ENCODE measurements at places on chromosomes 16 and 17. TPM values are rescaled to one million over a fixed set of nuclear protein-coding genes. Genes with fewer than 3 reads are reported as not detected.

CCL7 gene
- total RNA-seq: not detected

TUBG1 gene
- 20.4 TPM for total RNA-seq

TOB1 gene
- 24.3 TPM for total RNA-seq

SSTR5 gene
- not detected for total RNA-seq

VAT1L gene
- total RNA-seq: not detected

BAHCC1 gene
- total RNA-seq: 10.2 TPM

CCL16 gene
- total RNA-seq: 3.6 TPM

NR1D1 gene
- total RNA-seq: 6.8 TPM

IGF2BP1 gene
- total RNA-seq: not detected

RDM1 gene
- not detected for total RNA-seq

C16orf92 gene
- total RNA-seq: not detected

MARCHF10 gene
- total RNA-seq: not detected

TPSD1 gene
- not detected for total RNA-seq

ETV4 gene
- total RNA-seq: 0.60 TPM

GRCh38 chr17:38881600-38882191 is 11.8 kb downstream of the LASP1 start:
- no peak for DNase-seq

GRCh38 chr17:9427465-9428315 is 147.9 kb downstream of the STX8 start:
- DNase-seq: no peak

DNA sequence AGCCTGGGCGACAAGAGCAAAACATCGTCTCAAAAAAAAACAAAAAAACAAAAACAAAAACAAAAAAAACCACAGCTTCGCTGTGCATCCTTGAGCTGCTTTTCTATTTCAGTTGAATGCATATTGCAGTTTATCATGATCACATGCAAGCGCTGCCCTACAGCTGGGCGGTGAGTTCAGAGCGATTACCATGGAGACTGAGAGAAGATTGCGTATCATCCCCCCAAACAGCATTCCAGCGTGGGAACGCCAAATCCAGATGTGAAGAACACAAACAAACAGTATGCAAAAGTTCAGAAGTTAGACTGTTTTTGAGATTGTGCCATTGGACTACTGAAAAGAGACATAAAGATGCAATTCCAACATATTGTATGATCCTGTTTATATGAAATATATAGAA is 15.1 kb upstream of the SLC52A1 start:
- no peak for DNase-seq

DNA sequence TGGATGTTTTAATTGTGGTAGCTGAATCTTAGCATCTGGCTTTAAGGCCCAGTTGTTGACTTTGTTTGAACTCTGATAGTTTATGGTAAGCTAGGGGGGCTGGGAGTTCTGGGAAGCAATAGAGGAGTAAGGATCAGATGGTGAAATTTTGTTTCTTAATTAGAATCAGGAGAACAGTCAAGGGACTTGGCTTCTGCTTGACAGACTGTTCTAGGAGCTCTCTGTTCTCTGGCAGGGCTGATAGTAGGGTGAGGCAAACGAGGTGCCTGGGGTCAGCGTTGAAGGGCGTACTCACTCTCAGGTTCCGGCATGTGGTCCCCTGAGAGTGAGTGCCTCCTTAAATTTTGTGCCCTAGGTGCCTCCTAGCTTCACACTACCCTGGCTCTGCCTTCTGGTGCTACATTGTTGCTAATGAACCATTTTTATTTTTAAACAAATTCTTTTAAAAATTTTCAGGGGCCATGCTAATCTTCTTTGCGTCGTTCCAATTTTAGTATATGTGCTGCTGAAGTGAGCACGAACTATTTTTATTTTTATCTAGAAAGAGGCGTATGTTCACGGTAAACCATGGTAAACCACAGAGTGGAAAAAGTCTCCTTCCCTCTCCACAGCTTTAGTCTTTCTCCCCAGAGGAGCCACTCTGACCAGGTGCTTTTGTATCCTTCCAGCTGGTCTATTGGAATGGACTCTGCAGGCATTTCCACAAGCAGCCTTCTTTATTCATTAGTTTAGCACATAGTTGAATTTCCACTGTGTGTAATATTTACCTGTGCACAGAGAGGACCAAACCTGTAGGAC is 19.7 kb downstream of the SLC7A6 start:
- DNase-seq: no peak

DNA sequence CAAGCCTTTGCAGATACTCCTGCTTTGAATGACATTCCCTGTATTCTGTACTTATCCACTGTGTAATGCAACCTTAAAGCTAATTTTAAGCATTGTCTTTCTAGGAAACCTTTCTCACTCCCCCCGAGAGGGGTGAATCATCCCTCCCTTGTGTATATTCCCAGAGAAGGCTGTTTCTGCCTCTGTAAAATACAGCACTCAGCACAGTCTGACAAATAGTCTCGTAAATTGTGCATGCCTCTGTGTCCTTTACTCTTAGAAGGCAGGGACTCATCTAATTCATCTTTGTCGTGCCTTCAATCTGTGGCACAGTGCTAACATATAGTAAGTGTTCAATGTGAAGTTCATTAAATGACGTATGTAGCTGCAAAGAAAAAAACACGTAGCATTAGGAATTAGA is 200.7 kb downstream of the CA10 start:
- no peak for DNase-seq

GRCh38 chr16:87560428-87561199 is 41.7 kb upstream of the JPH3 start:
- no peak for DNase-seq

GRCh38 chr16:54291656-54292487 is 5.3 kb upstream of the IRX3 start:
- DNase-seq: peak; percentile 54

DNA sequence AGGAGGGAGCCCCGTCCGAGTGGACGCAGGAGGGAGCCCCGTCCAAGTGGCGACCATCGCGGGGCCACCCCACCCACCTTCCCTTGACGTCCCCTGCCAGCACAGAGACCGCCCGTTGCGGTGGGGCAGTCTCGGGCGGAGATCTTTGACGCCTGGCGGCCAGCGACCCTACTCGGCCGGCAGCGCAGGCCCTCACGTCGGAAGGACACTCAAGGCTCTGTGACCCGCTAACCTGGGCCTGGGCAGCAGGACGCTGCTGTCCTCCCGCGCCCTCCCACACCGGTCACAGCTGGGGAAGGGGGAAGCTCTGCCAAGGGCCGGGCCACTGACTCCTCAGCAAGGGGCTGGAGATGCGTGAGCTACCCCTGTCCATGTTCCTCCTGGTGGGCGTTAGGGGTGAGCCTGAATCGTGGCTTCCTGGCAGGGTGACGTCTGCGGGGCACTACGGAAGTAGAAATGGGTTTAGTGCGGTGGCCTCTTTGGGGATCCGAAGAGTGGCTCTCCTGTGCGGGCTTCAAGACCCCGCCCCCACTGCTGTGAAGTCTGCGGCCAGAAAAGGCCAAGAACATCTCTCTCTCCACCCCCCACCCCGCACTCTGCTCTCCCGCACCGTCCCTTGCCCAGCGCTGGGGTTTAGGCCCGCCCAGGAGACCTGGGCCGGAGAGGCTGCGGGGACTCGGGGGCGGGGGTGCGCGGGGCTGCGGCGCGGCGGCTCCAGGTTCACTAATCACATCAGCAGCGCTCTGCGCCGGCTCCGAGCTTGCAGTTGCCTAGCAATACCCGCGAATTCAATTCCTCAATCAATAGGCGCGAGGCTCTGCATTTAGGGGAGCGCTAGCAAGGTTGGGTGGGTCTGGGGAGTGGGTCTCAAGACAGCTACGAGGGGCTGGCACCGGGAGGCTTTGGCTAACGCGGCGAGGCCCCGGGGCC is 5.8 kb downstream of the CBX8 start:
- no peak for DNase-seq

DNA sequence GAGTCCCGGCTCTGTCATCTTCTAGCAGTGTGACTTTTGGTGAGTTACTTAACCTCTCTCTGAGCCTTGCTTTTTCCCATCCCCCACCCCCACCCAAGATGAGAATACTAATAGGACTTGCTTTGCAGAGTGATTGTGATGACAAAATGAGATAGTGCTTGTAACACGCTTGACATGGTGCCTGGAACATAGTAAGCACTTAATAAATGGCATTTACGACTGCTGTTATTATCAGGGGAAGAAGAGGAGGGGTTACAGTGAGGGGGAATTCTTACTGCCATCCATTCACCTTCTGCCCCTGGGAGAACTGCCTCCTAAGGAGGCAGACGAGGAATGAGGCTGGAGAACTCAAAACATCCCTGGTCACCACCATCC is 7.8 kb downstream of the DLX4 start:
- DNase-seq: no peak

DNA sequence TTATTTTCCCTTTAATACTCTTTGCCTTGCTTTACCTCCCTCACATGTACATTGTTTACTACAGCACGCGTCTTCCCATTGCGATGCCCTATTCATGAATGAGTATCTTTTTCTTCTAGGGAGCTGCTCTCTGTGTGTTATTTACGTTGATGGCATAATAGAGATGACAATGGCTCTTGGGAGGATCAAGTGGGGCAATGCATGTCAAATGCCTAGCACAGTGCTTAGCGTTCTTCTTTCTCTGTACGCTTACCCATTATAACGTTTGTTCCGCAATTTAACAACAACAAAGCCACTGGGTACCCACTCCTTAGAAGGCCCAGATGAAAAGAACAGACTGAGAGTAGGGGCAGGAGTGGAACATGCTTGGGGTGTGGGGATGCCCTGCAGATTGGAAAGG is 271.6 kb upstream of the TNRC6C start:
- no peak for DNase-seq

DNA sequence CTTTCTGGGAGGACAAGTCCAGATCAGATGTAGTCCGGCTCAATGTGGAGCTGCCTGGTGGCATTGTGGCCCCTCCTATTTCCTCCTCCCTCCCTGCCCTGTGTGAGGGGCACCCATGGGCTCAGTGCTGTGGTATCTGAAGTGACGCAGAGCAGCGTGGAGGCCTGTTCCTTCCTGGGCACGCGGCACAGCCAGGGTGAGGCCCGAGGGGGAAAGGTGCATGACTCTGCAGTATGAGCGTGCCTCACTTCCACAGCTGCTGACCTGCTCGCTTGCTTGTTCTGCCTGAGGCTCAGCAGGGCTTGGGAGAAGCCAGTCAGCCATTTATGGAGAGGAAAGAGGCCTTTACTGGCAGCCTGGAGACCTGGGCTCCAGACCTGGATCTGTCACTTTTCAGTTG is 11.7 kb downstream of the TMEM238L start:
- DNase-seq: no peak

GRCh38 chr17:20307326-20307910 is 159.9 kb downstream of the LGALS9B start:
- DNase-seq: no peak

- no peak for DNase-seq
Measured at GRCh38 chr17:78875363-78876093, 27.5 kb downstream of the CEP295NL start.

DNA sequence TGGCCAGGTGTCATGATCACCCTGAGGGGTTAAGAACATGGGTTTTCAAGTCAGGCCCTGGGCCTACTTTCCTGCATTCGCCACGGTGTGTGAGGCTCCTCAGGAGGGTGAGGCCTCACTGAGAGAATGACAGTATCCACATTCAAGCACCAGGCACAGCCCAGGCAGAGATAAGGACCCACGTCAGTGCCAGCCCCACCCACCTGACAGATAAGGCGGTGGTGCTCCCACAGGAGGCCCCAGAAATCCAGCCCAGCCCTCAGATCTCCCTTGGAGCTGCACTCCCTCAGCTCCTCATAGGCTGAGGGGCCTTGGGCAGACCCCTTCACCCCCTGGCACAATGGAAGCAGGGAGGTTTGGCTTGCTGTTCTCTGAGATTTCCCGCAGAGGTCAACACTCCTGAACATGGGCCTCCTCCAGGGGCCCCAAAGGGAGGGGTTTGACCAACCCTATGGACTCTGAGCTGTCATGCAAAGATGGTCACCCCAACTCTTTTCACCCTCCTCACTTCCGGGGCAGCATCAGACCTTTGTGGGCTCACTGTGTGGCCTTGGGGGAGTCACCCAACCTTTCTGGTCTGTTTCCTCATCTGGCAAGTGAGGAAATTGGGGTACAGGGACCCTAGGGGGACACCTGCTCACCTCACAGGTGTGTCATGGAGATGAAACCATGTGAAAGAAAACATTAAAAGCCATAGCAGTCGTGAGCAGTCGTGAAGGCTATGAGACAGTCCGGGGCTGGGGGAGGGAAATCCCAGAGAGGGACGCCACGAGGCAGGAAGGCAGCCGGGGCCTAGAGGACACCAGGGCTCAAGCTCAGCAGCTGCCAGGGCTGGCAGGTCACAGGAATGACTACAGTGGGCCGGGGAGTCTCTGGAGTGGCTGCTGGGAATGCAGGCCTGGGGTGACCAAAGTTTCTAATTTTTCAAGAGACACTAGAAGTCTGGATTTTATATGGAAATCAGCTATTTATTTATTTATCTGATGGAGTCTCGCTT is 15.4 kb downstream of the PLLP start:
- DNase-seq: no peak

DNA sequence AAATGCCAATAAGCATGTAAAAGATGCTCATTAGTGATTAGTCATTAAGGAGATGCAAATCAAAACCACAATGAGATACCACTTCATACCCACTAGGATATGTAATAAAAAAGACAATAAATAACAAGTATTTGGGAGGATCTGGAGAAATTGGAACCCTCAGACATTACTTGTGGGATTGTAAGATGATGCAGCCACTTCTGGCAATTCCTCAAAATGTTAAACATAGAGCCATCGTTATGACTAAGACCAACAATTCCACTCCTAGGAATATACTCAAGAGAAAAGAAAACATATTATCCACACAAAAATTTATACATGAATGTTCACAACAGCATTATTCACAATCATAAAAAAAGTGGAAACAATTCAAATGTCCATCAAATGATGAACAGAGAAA is 336.2 kb upstream of the PMFBP1 start:
- DNase-seq: no peak

GRCh38 chr16:70407811-70408274 is 31.1 kb downstream of the ST3GAL2 start:
- no peak for DNase-seq

GRCh38 chr17:77403854-77404253 is 263.1 kb downstream of the SEC14L1 start:
- DNase-seq: no peak

GRCh38 chr17:8499614-8500013 is 63.9 kb downstream of the NDEL1 start:
- no peak for DNase-seq

DNA sequence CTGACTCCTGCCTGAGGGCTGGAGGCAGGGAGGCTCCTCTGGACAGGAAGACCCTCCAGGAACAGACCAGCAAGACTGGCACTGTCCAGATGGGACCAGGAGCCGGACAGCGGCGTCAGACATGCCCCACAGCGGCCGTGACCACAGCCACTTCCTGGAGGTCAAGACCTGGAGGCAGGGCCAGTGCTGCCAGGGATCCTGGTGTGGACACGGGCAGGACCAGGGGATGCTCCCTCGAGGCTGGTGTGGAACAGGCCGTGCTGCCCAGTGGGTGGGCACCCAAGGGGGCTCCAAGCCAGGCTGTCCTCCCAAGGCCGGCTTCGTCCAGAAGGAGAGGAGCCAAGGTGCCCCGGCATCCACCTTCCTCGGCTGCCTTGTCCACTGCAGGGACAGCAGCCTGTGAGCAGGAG is 4.5 kb upstream of the CCDC57 start:
- DNase-seq: peak; percentile 93

- no peak for DNase-seq
Measured at GRCh38 chr17:59107306-59107670, 608 bp upstream of the TRIM37 start.

GRCh38 chr17:72702998-72703397 is 389.5 kb downstream of the SLC39A11 start:
- no peak for DNase-seq
